ENCODE measurements at places on chromosomes 13 and 19.

- DNase-seq = no peak
Measured at GRCh38 chr19:34188408-34188807, 16.1 kb downstream of the LSM14A start.

- no peak for DNase-seq
Measured at GRCh38 chr19:29690842-29691241, 24.2 kb downstream of the C19orf12 start.

DNA sequence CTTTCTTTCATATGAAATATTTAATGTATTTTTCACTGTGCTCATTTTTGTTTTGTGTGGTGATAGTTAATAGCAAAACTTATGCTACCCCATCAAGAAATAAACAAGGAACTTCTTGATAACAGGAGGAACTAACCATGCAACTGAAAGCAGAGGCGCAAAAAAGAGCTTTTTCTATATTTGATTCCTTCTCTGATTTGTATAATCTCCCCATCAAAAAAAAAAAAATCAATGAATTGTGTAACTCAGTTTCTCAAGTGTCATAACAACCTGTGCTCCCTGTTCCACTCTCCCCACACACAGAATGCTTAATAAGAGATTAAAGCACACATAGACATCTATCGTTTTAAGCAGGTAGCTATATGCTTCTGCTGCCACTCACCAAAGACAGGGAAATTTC is 67.3 kb upstream of the MED4 start:
- DNase-seq = no peak

DNA sequence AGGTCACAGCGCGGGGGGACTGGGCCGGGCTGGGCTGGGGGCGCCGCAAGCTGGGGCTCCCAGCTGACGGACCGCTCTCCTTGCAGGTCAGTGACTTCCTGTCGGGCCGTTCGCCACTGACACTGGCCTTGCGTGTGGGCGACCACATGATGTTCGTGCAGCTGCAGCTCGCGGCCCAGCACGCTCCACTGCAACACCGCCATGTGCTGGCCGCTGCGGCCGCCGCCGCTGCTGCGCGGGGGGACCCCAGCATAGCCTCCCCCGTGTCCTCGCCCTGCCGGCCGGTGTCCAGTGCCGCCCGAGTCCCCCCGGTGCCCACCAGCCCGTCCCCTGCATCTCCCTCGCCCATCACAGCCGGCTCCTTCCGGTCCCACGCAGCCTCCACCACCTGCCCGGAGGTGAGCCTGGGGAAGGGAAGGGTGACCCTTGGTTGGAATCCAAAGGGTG is 5.7 kb downstream of the MIDN start:
- no peak for DNase-seq

DNA sequence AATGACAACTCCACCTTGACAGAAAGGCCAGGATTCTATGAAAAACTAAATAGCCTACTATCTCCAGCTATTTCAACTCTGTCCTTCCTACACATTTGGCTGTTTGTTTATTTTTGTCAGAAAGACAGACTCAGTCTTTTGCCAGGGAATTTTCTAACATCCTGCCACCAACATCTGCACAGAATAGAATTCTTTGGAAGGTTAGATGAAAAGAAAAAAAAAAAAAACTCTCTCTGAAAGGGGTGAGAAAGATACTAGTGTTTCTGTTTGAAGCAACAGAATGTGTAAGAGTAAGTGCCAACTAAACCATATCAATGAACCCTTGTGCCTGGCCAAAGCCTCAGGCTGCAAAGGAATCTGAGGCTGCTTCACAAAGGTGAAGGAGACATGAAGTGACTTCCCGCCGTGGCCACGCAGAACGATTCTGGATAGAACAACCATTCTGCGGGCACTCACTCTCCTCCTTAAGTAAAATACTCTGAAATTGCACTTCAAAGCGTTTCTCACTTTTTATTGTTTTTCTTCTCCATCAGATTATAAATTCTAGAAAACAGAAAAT is 498.2 kb downstream of the IRS2 start:
- no peak for DNase-seq

- peak; percentile 98 for DNase-seq
Measured at GRCh38 chr13:72781451-72782439, at the start of the genes DIS3 and PIBF1. TSS of gene DIS3 (minus strand) at chr13:72781900. CDS start at chr13:72781832, 68 bp downstream. TSS of gene PIBF1 (plus strand) at chr13:72782133. CDS start at chr13:72783470, 1,337 bp downstream.

DNA sequence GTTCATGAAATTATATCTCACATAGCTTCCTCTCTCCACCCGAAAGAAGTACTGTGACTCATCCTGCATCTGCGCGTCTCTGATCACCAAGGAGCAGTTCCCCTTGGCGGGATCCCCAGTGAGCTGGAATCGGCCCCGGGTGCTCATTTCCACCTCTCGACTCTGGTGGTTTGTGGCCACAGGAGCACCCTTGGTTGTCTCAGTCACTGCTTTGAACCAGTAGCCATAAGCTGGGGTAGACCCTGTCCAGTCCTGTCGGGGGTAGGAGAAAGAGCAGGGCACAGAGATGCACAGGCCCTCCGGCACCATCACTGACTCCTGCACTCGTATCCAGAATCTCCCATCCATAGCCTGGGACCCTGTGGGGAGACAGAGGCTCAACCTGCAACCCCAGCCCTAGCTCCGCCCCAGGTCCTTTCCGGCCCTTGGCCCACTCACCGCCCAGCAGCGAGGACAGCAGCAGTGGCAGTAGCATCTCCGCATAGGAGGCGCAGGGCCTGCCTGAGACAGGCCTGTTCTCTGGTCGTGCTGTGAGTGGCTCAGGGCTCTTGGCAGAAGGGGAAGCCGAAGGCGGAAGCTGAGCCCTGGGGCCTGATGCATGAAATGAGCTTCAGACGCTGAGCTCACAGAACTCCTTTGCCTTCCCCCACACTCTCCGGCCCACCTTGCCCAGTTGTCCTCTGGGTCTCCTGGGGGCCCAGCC is at the start of gene SIGLEC10:
TSS of gene SIGLEC10 (minus strand) at position 536 of the 703 bp plus-strand sequence. CDS start at position 475, 61 bp downstream.
- no peak for DNase-seq
